ENCODE measurements at places on chromosomes 1 and 21.

DNA sequence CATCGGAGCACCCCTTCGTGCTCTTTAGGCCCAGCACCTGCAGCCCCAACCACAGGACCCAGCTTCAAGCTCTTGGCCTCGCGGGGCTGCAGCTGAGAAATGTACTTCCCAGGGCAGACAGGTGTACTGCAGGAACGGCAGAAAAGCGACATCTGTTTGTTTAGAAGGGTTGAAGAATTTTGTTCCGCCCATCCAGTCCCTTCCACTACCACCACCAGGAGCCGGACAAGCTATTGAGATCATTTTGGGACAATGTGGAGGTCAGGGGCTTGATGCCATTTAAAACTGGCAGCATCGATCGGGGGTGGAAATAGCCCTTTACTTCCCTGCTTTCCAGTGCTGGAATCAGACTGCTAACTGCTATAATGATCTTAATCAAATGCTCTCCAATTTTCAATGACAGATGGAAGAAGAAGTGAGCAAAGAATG is 1.7 kb downstream of the SERTAD4 start:
- no peak for DNase-seq

GRCh38 chr1:71593523-71593922 is 512.7 kb upstream of the ZRANB2 start:
- DNase-seq, result no peak

GRCh38 chr1:22434717-22435116 is 16.9 kb upstream of the ZBTB40 start:
- no peak for DNase-seq

DNA sequence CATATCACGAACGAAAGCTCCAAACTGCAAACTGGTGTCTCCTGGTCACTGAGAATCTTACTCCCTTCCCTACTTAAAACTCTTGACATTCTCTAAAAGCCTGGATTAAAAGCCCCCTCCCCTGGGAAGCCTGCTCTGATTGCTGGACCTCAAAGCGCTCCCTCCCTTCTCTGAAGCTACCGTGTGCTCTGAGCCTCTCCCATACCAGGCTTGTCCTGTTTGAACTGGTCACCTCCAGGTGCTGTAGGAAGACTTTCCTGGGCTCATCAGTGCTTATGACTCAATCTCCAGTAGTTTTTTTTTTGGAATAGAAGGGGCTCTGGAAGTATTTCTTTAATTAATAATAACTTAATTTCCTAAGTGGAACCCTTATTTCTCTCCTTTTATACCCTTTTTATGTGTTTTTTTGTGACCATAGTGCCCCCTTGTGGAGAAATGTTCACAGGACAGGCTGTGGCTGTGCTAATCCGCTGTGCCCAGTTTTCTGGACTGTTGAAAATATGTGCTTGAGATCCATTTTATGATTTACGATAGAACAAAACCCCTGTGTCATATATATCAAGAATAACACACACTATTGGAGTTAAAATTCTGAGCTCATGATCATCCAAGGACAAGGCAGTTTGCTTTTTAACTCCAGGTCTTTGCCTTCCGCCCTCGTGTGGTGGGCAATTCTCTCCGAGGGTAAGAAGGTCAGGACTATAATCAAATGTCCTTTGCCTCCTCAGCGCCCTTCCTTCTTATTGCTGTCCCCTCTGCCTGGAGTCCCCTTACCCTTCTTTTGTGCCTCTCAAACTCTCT is 16.9 kb downstream of the MTARC1 start:
- DNase-seq, result no peak

- no peak for DNase-seq
These were observed 392.0 kb upstream of the ADGRL4 start for GRCh38 chr1:79398501-79398900.

- no peak for DNase-seq
These were observed 20.1 kb upstream of the DISP3 start for GRCh38 chr1:11458811-11459275.

DNA sequence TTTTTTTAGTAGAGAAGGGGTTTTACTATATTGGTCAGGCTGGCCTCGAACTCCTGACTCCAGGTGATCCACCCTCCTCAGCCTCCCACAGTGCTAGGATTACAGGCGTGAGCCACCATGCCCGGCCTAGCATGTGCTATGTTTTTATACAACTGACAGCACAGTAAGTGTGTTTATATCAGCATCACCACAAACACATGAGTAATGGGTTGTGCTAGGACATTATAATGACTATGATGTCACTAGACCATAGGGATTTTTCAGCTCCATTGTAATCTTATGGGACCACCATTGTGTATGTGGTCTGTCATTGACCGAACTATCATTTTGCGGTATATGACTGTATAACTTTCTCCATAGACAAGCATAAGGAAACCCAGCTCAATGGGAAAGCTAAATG is 6.3 kb downstream of the LEFTY2 start:
- no peak for DNase-seq

GRCh38 chr1:52028328-52028727 is 5.3 kb downstream of the KTI12 start:
- DNase-seq, result no peak

DNA sequence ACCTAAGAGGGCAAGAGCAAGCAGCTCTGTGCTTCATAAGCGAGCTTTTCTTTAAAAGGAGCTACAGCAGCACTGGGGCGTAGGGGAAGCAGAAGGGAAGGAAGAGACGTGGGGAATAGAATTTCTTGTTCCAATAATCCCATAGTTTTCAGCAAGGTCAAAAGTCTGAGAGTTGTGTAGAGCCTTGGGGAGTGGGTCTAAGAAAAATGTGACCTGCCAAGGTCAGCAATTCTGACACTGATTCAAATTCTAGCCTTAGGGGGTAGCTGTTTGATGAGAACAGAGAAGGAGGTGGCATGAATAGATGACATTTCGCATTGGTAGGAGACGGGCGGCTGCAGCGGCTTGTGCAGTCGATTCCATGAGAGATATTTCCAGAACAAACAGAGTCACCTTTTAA is 22.4 kb downstream of the PRRX1 start:
- no peak for DNase-seq

DNA sequence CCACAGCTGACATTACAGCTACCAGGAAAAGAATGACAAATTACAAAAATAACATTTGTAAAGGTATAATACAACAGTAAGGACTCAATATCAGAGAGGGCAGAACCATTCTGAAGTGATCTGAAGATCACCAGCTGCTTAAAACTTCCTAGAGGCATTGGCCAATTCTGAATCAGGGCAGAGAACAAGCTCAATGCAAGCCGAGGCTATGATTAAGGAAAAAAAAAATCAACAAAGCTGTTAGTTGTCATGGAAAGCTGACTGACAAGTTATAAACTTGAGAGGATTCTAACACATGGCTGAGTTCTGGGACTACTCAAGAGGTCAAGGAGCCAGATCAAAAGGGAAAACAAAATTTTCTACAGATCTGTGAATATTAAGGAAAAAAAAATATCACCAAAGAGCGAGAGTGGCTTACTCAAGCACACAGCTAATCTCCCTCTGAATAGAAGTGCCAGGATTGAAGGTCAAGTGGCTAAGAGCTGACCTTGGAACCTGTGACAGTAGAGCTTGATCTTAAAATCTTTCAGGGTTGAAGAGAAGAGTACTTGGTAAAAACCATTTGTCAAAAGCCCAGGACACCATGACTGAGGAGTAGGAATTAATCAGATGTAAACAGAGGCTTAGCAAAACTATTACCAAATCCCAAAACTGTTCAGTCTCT is 383.4 kb downstream of the USP25 start:
- DNase-seq, result no peak

GRCh38 chr21:44445145-44445812 is 10.0 kb upstream of the LRRC3 start:
- no peak for DNase-seq

DNA sequence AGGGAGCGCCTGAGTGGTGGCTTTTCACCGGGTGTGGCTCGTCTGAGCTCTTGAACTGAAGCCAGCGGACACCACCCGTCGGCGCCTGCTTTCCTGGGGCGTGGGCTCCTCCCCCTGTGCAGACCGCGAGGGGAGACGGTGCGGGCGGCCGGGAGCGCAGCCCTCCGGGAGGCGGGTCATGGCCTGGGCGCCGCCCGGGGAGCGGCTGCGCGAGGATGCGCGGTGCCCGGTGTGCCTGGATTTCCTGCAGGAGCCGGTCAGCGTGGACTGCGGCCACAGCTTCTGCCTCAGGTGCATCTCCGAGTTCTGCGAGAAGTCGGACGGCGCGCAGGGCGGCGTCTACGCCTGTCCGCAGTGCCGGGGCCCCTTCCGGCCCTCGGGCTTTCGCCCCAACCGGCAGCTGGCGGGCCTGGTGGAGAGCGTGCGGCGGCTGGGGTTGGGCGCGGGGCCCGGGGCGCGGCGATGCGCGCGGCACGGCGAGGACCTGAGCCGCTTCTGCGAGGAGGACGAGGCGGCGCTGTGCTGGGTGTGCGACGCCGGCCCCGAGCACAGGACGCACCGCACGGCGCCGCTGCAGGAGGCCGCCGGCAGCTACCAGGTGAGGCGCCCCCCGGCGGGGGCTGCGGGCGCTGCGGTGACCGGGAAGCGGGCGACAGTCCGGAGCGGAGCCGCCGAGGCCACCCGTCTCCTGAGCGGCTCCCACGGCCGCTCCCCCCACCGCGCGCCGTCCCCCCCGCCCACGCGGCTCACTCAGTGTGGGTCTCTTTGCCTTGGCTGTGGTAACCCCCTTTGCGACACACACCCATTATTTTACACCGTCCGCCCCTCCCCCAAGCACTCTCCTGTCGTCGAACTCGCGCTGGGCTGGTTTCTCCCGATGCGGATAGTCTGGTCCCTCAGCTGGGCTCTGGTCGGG is at the start of gene TRIM58:
Gene TRIM58 (plus strand): TSS at position 119 of the 916 bp plus-strand sequence. CDS start 60 bp downstream, at position 179.
- no peak for DNase-seq

- no peak for DNase-seq
These were observed 598.2 kb downstream of the MATN1 start for GRCh38 chr1:30125021-30125820.

- DNase-seq, result no peak
These were observed 2.3 kb upstream of the BSND start for GRCh38 chr1:54996359-54996868.

DNA sequence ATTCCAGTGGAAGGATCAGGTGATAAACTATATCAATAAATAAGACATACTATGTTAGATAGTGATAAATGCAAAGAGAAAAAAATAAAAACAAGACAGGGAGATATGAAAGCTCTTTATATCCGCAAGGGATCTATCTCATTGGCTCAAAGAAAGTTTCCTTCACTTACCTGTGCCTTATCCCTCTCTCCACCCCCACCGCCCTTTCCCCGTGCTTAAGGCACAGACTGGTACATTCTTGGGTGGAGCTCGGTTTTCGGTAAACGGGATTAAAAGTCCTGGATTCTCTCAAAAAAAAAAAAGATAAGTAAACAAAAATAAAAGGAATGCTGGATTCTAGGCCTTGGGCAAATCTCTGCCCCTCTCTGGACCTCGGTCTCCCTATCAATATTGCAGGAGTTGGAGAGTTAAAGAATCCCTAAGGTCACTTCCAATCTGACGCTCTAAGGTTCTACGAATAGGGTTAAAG is 593 bp upstream of the DNAJC16 start:
- DNase-seq, result no peak

DNA sequence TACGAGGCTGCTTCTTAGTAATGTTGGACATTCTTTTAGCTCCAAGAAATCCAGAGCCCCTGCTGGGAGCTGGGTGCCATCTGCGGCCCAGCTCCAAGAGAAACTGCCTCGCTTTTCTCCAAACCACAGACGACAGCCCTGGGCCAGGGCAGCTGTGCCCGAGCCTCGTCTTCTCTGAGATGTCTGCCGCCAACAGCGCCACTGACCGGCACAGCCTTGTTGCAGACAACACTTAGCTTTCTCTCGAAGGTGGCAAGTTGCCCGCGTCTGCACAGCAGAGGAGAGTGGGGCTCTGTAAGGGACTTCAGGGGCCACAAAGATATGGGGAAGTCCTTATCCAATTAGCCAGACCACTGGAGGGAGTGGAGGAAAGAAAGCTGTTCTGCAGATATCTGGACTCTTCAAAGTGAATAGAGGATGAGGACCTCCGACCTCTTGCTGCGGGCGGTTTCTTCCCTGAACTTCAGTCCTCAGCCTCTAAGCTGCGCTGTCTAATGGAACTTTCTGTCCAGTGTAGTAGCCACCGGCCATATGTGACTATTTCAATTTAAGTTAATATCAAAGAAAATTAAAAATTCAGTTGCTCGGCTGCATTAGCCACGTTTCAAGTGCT is 63.9 kb upstream of the DISP3 start:
- DNase-seq, result no peak

DNA sequence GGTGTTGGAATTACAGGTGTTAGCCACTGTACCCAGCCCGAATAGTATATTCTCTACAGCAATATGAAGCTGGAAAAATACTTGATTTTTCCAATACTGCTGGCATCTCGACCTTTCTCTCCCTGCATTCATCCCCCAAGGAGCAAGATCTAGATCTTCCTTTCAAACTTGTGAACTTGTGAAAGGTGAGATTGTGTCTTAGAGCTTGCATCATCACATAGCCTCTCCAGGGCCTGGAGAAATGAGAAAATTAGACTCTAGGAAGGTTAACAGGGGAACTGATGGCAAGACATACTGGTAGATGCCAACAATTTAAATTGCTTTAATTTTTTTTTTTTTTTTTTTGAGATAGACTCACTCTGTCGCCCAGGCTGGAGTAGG is 2.1 kb downstream of the PRUNE1 start:
- DNase-seq, result no peak

GRCh38 chr1:241637604-241638003 is 2.6 kb downstream of the CHML start:
- no peak for DNase-seq

GRCh38 chr1:77953907-77954306 is 25.0 kb downstream of the FUBP1 start:
- DNase-seq, result no peak

DNA sequence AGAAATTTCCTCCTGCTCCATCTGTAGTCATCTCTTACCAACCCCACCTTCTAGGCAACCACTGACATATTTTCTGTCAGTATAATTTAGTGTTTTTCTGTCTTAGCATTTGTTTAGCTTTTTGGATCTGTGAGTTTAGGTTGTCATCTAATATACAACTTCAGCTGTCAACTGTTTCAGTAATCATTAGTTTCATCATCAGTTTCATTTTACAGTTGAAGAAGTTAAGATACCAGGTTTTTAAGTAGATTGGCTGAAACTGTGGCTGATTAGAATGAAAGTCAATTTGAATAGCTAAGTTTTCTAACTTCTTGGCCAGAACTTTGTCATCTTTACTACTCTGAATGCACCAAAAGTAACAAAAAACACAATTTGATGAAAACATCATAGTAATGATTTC is 1957.3 kb downstream of the NCAM2 start:
- DNase-seq, result no peak

- DNase-seq, result no peak
These were observed 4.9 kb upstream of the SHISA4 start for GRCh38 chr1:201883786-201884185.

DNA sequence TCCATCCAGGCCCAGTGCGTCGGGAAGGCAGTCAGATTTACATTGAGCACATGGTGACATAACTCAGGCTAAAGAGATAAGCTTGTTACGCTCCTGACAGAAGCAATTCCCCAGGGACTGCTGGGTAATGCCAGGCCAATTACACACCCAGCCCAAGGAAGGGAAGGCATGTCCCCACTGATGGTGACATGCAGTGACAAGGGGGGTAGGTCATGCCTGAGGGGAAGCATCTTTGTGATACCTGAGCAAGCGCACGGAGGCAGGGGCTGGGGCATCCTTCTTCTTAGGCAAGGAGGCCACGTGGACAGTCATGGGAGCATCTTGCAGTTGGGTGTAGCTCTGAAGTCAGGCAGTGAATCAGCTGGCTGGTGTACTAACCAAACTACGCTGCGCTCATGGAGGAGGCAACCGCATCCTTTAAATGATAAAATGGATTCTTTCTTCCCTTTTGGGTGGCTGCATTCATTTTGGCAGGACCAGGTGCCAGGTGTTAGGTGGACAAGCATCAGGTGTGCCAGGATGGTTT is 39.6 kb upstream of the GRIK3 start:
- DNase-seq, result peak; percentile 39

- DNase-seq, result no peak
These were observed 127.9 kb upstream of the CACYBP start for GRCh38 chr1:174871886-174872285.
